GM12864 (cell line): ENCODE measurements at places on chromosomes 6 and 20.

DNA sequence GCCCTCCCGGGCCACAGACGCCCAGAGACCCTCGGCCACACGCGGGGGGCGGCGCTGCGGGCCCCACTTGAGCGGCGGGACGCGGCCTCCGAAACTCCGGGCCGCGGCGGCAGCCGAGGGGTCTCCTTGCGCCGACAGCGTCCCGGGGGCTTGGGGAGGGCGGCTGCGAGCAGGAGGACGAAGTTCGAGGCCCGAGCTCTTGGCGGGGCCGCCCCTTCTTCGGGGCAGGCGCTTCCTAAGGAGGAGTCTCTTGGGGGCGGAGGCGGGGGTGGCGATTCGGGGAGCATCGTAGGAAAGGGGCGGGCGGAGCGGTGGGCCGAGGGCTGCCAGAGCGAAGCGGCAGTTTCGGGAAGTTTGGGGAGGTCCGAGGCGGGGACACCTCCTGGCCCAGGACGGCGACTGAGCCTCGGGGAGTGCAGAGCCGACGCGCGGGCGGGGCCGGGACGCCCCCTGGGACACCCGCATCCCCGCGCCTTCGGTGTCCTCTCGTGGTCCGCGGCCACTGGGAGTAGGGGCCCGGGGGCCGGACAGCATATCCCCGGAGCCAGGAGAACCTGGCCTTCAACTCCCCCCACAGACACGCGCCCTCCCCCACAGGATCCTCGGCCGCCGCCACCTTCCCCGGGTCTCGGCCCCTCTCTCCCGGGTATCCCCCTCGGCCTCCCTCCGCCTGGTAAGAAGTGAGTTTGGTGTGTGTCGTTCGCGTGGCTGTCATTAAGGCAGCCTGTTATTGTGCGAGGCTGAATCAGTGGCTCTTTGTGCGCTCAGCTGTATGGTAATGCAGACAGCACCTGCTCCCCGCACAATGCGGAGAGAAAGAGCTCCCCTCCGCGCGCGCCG, 613 bp upstream of the DLL1 start:
- no peak for DNase-seq

DNA sequence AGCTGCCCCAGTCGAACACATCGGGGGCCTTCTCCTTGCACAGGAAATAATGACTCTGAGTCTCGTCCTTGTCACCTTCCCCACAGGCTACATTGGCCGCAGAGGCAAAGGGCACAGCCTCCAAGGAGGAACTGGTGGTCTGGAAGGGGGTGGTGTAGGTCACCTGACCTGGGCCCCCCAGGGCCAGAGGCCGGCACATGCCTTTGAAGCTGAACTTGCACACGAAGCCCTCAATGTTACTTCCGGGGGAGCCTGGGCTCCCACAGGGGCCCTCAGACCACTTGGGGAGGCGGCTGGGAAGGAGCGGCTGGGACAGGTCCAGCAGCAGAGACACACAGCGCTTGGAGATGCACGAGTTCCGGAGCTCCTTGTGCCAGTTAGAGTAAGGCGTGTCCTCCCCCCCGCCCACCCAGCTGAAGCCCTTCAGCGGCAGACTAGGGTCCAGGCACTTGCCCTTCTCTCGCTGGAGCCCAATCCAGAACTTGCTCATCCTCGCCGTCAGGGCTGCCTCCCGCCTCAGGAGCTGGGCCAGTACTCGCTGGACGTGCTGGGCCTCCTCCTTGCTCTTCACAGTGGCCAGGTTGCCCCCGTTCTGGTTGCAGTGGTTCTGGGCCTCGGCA, 578 bp downstream of the CD93 start:
- no peak for DNase-seq

GRCh38 chr6:138242987-138243592, 24.8 kb upstream of the PBOV1 start:
- DNase-seq = no peak

- no peak for DNase-seq
Measured at GRCh38 chr20:39700528-39700927, 738.4 kb downstream of the DHX35 start.

GRCh38 chr20:48661575-48662455, 166.0 kb downstream of the PREX1 start:
- no peak for DNase-seq
